ENCODE measurements at places on chromosomes 16 and 17.

DNA sequence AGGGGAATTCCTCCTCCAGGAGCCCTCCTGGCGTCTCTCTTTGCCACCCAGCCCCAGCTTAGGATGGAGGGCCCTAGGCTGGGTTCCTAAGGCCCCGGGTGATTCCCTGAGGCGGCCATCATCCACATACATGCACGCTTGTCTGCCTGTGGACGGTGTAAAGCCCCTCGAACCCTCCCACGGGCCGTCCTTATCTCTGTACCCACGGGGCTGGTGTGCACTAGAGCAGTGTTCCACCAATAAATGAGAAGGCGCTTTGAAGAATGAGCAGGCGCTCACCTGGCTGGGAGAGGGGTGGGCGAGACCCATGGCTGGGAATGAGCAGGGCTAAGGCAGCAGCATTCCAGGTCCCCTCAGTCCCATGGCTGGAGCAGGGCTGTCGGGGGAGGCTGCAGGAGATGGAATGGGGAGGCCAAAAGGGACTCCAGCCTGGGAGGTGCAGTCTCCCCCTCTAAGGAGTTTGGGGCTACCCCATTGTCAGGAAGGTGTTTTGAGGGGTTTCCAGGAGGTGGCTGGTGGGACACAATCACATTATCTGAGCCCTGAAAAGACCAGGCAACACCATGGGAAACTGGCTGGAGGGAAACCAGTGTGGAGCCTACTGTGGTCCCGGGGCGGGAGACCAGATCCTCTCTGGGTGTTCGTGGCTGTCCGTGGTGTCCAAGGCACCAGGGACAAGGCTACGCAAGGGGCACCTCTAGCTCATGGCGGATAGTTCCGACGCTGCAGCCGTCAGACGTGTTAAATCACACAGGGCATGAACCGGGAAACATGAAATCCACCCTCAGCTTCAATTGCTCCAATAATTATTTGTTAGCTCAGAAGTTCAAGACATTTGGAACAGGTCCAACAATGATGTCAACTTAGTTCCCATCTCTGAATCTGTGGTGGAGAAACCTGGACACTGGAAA lies 87.5 kb upstream of the DNAH17 start:
- no peak for DNase-seq

GRCh38 chr16:19655242-19655777 lies 62.7 kb downstream of the KNOP1 start:
- DNase-seq: no peak

DNA sequence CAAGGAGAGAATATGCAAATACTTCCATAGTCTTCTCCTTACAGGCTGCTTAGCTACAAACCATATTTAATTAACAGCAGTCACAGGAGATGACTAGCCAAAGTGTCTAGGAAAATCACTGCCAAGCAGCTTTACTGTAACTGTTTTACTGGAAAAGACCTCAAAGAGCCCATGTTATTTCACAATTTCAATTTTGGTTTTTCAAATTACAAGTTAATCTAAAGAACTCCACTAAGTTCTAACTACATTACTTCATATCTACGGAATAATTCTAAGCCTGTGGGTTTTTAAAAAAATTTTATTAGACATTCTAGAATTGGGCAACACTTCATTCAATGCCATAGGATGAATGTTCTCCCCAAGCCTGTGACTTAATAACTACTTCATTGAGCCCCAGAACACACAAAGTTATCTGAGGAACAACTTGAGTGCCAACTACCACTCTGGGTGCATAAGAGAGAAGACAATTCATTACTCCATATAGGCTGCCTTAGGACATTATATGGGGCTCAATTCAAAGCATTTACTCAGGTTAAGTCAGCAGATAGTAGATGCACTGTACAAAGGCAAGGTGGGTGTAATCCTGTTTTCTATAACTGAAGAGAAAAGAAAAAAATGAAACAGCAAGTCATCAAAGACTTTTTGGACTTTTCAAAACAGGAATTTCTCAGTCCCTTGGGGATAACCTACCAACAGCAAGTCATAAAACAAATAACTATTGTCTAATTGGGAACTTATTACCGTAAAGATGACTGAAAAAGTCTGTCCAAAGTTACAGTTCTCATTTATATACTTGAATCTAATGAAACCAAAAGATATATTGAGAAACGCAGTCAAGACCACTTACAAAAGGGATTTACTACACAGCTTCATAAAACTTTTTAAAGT lies 33.0 kb downstream of the STAT3 start:
- no peak for DNase-seq

GRCh38 chr17:7296189-7296861 lies 1.9 kb upstream of the YBX2 start:
- DNase-seq: peak; percentile 84

GRCh38 chr17:32684087-32684958 lies 192.6 kb downstream of the MYO1D start:
- DNase-seq: no peak

- no peak for DNase-seq
Measured at GRCh38 chr17:46810837-46811236, 7.7 kb downstream of the WNT3 start.

DNA sequence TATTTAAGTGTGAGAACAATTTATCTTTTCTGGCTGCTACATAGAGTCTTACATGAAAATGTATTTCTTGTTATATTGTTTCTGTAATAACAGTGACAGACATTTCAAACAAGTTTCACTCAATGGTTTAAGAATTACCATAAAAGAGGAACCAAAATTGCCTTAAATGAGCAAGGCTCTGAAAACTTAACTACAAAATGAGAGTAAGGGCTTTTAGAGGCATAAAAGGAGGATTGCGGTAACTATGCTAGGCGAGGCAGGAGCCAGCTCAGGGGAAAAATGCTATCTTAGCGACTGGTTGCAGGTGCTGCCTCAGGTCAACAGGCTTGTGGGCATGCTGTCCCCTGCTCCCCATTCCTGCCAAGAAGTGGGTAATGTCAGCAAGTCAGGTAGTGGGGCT lies 81.7 kb upstream of the MSI2 start:
- DNase-seq: no peak

GRCh38 chr17:56142325-56142724 lies 10.9 kb upstream of the ANKFN1 start:
- no peak for DNase-seq
